SIG-M5 (cell line): ENCODE measurements at places on chromosomes 6 and 20.

- no peak for DNase-seq
These were observed 12.9 kb downstream of the OR2A4 start for GRCh38 chr6:131688286-131688685.

DNA sequence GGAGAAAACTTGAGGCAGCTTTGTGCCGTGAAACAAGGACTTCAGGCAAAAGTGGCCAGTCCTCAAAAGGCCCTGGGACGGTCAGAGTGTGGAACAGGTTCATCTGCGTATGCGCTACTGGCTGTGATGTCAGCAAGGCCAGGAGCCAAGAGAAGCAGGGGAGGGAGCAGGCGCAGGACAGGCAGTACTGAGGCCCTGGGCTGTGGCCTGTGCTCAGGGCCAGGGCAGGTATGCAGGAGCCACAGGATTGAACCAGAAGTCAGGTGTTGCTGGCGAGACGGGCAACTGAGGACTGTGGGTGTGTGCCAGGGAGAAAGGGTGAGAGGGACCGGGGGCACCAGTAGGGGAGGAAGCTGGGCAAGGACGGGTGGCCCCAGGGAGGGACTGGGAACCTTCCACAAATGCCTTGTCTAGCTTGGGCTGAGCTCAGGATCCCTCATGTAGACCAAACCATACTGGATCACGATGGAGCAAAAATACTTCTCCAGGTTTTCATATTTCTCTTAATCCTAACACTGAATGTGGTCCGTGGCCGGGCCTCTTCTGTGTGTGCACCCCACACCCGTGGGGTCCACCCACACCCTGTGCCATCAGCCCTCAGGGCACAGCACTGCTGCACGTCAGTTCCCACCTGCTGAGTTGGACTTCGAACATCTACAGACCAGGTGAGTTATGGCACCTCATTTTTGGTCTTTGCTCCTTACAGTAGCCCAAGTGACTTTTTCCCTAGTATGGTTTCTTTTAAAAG lies 46.9 kb downstream of the GINS1 start:
- no peak for DNase-seq

DNA sequence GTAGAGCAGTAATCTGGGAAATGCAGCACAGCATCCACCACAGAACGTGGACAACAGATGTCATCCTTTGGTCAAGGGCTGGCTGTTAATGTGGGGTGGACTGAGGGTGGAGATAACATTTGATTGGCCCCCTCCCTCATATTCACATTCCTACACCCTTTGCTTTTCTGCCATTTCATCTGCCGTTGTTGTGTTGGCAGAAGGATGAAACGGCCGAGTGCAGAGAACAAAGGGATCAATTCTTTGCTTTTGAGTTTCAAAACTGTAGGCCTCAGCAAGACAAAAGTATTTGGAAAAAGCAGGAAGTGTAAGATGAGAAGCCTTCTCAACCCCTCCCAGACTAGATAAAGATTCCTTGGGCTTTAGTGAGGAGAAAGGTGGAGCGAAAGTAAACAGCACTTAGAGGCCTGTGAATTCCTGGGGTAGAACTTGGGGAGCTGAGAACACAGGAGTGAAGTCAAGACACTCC lies 74.2 kb upstream of the PHIP start:
- no peak for DNase-seq

GRCh38 chr20:41572010-41572572 lies 46.1 kb downstream of the CHD6 start:
- DNase-seq, result no peak

DNA sequence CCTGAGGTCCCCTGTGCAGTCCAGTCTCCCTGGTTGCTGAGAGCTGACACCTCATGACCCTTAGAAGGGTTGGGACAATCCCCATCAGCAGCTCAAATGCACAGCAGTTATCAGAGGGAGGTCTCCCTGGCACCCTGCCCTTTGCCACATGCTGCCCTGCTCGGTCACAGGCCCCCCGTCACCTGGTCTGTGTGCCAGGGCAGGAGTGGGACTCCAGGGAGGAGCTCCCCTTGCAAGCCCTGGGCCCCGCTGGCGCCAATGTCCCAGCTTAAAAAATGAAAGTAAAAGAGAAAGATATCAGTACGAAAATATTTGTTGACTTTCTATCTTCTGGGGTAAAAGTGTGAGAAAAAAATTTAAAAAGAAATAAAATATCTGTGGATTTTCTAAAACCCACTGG lies 68.1 kb upstream of the SLC22A16 start:
- DNase-seq, result no peak

DNA sequence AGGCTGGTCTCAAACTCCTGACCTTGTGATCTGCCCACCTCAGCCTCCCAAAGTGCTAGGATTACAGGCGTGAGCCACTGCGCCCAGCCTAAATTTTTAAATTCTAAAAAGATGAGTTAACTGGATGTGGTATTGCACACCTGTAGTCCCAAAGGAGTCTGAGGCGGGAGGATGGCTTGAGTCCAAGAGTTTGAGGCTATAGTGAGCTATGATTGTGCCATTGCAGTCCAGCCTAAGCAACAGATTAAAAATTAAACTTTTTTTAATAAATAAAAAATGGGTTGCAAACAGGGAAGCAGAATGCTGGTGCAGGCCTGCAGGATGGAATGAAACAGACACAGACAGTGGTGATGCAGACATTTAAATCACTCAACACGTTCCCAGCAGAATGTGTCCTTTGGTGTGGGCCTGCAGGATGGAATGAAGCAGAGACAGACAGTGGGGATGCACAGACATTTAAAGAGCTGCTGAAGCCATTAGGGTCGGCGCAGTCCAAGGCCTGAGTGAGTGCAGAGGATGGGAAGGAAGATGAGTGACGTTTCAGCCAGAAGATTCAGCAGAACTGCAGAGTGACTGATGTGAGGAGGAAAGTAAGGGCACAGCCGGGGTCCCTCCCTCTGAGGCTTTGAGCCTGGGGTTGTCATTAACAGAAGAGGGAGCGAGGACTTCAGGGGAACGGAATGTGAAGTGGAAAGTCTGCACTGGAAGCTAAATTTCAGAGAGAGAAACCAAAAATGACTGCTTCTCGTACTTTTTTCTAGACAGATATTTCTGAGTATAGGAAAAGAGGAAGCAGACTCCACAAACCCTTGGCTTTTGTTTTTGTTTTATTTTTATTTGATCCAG lies 117.5 kb downstream of the RIN2 start:
- DNase-seq, result no peak
